NCI-H187 (cell line): ENCODE measurements at places on chromosomes 6 and 20.

GRCh38 chr20:48387675-48388074, 440.1 kb downstream of the PREX1 start:
- DNase-seq = no peak

GRCh38 chr6:144195671-144196270, 45.5 kb downstream of the STX11 start:
- DNase-seq = no peak

- DNase-seq = no peak
Observed at GRCh38 chr6:148271711-148272439, 70.8 kb upstream of the SASH1 start.

GRCh38 chr20:428658-429200, 20.6 kb downstream of the RBCK1 start:
- no peak for DNase-seq

GRCh38 chr6:129866256-129866655, 5.1 kb upstream of the TMEM244 start:
- DNase-seq = no peak

DNA sequence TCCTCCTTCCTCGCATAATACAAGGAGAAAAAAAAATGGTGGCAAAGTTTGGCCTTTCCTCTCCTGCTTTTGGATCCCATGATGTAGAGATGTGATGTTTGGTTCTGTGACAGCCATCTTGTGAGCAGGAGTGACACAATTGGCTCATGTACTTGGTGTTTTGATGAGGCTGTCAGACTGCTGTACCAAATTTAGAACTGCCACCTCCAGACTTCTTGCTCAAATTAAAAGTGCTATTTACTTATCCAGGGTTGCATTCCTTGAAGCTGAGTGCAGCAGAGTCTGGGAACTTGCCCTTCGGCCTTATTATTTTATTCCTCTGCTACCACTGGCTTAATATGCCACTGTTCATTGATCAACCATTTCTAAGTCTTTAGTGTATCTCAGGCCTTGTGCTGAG, 21.9 kb downstream of the BCAS1 start:
- DNase-seq = no peak

GRCh38 chr6:156767603-156768467, 9.3 kb upstream of the ARID1B start:
- no peak for DNase-seq

- DNase-seq = no peak
Observed at GRCh38 chr6:156396791-156397418, 380.3 kb upstream of the ARID1B start.

- DNase-seq = peak; percentile 3
Observed at GRCh38 chr6:38671885-38672467, 31.0 kb downstream of the GLO1 start.

GRCh38 chr20:50023116-50023805, 40.5 kb downstream of the SNAI1 start:
- no peak for DNase-seq

GRCh38 chr6:13049666-13050254, 278.6 kb downstream of the TBC1D7 start:
- no peak for DNase-seq

DNA sequence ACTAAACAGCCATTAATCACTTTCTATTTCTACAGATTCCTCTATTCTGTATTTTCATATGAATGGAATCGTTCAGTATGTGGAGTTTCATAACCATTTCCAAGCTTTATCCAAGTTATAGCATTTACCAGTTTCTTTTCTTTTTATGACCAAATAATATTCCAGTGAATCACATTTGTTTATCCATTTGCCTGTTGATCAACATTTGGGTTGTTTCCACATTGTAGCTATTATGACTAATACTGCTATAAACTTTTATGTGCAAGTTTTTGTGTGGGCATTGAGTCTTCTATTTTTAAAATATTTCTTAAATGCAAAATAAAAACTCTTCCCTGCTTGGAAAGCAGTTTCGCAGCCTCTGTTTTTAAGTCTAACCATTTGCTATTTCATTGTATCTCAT, 336.4 kb upstream of the OPRM1 start:
- no peak for DNase-seq

- DNase-seq = no peak
Observed at GRCh38 chr6:51495096-51495495, 592.3 kb downstream of the PKHD1 start.

DNA sequence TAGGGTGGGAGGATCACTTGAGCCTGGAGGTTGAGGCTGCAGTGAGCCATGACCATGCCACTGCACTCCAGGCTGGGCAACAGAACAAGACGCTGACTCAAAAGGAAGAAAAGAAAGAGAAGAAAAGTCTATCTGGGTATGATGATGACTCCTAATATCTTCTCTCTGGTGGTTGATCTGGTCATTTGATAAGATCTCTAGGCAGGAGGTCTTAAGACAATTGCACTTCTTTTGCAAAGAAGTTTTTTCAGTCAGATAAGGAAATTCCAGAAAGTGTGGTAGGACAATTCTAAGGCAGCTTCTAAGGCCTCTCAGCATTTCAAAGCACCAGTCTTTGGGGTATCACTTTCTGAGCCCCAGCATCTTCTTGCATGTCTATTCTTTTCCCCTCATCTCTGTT, 7.7 kb upstream of the AIF1 start:
- DNase-seq = no peak

DNA sequence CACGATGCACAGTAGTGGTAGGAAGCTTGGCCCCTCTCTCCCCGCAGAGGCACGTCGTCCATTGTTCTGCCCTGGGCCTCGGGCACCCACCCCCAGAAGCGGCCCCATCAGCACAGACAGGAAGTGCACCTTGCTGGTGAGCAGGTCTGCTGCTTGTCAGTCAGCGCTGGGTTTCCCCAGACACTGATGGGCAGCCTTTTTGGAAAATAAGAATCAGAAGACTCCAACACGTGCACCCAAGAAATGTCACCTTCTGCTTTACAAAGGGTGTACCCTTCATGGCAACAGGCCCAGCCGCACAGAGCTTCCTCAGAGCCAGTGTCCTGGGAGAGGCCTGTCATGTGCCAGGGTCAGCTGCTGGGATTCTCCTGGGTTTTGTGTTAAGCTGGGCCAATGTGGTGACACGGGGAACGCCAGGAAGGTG, 34.7 kb upstream of the IRF4 start:
- no peak for DNase-seq

DNA sequence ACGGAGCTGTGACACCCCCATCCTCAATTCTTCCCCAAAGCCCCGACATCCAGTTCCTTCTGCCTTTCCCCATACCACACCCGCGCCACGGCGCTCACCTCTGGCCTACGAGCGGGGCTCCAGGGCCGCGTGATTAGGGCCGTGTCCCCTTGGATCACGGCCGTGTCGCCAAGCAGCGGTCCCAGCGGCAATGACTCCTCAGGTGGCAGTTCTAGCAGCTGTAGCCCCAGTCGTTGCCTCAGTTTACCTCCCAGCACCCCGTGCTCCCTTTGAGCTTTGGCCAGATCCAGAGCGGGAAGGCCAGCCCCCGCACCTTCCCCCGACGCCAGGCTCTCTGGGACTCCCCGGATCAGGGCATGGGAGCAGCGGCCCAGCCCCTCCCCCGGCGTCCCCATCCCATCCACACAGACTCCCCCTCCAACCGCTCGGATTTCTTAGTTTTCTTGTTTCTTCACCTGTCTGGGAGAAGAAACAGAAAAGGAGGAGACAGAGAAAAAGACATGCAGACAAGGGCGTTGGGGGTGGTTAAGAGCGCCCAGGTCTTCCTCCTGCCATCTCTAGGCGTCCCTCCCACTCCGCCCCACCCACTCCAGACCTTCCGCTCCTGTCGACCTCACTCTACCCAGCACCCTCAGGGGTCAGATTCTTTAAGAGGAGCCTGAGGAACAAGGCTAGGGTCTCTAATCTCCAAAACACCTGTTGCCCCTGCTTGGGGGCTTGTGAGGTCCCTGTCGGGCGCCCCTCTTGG, at the start of gene DDAH2:
TSS of gene DDAH2 (minus strand) at position 533 of the 748 bp plus-strand sequence. CDS start at position 395, 138 bp downstream.
- no peak for DNase-seq

GRCh38 chr6:37741757-37742400, 44.2 kb upstream of the MDGA1 start:
- no peak for DNase-seq

DNA sequence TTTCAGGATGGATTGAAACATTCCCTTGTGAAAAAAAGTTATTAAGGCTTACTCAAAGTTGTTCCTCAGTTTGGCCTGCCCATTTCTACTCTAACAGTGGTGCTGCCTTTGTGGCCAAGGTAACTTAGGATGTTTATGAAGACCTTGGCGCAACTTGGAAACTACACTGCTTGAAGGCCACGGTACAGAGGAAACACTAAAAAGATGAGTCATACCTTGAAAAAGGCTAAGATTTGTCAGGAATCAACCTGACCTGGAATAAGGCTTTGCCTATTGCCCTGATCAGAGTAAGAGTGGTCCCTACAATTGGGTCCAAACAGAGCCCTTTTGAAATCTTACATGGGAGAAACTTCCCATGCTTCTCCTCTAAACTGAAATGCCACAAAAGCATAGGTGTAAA, 119.9 kb upstream of the MOCS1 start:
- DNase-seq = no peak

- no peak for DNase-seq
Observed at GRCh38 chr6:22362361-22362760, 65.5 kb upstream of the PRL start.

DNA sequence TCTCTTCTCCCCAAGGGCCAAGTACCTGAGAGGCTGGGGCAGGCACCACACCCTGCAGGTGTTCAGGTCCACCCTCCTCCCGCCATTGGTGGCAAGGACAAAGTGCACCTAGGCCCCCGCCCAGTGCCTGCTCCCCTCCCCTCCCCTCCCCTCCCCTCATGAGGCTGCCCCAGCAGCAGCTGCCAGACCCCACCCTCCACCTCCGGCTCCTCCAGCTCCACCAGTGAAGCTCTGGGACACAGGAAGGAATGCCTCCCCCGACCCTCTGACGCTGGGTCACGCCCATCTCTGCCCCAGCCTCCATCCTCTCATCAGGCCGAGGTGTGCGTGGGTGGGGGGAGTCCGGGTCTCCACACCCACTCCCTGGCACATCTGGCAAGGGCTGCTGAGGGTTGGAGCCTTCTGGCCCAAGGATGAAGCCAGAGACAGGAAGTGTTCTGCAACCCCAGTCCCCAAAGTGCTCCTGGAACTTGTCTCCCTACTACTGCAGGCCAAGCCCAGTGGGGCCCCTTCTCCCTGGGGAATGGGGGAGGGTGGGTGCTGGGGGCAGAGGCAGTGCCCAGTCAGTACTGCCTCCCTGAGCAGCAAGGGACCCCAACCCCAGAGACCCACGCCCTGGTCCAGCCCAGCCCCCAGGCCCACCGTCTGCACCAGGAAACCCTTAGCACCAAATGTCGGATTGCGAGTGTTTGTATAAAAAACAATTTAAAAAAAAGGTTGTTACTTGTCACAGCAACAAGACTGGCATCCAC, 1.6 kb upstream of the UCKL1 start:
- DNase-seq = peak; percentile 78

DNA sequence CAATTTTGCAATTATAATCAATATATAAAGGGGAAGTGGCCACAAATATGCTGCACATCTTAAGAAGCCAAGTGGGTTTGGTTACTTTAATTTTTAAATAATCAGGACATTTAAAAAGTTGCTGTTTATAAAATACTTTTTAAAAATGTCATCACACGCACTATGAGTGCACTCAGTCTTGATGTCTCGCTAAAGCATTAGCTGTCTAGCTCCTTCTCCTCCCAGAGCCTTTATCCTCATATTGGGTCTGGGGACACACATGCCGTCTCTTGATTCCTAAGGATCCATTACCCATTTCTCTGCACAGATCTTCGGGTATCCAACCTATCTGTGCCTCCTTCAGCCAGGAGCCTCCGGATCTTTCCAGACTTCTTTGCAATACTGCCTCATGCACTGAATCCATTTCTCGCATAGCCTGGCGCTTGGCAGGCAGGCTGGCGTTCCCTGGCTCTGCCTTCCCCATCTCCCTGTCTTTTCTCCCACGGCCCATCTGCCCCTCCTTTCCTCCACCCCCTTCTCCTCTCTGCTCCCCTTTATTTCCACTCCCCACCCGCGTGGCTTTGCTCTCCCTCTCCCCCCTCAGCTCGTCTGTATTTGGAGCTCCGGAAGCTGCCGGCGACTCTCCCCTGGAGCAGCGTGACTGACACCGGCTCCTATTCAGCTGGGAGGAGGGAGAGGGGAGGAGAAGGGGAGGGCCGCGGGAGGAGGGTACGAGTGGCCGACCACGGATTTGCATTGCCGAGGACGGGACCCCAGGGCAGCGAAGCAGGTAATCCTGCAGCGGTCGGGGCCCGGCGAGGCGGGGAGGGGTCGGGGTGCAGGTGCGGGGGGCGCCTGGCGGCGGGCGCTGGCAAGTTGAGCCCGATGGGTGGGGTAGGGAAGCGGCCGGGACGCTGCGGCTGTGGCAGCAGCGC, at the start of gene CAP2:
TSS of gene CAP2 (plus strand) at position 618 of the 914 bp plus-strand sequence. CDS start 27,961 bp downstream, outside the sequence.
- peak; percentile 38 for DNase-seq

DNA sequence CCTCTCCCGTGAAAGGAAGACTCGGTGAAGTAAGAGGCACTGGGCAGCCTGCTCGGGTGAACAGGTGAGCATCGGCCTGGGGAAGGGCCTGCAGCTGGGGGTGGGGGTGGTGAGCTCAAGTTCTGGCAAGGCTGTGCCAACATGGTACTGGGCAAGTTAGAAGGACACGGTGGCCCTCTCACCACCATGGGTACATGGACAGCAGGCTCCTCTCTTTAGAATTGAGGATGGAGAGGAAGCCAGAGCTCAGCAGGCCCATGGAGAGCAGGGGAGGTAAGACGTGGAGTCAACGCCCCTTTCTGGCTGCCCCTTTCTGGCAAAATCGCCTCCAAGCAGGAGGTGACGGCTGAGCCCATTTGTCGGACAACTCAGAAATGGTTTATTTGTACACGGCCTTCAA, 135.6 kb downstream of the ANKRD60 start:
- no peak for DNase-seq

DNA sequence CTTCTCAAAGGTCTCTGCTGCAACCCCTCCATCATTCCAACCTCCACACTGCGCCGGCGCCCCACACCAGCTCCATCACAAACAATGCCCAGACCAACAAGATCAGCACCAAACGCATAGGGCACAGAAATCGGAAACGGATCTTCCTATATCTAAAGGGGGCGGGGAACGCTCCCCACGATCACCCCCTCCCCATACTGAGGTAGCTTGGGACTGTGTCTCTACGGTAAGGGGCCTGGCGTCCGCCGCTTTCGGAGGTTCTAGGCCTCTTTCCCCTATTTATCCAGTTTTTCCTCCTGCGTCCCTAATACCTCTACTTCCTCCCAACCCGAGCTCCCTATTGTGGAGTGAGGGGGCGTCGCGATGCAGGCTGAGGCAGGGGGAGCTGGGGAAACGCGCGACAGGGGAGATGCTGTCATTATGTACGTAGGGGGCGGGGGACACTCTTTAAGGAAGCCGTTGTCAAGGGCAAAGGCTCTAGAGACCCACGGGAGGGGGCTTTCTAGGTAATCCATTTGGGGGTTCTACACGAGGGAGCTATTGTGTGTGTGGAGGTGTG, 909 bp downstream of the DNAAF9 start:
- no peak for DNase-seq

DNA sequence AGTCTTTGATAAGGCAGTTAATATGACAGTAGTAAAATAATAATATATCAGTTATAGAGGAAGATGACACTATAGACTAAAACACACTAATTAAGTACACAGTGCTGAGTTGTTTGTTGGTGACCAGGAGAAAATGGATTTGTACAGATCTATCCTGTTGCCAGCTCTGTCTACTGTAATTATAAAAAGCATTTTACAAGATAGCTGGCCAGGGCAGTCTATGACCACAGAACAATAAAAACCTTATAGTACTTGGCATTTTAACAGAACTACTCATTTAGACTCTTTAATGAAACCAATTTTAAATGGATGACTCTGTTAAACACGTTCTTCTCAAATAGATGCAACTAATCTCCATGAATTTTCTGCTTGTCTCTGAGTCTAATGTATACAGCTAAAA, 367.5 kb downstream of the BTBD9 start:
- DNase-seq = no peak

GRCh38 chr20:17453592-17453991, 77.6 kb downstream of the BFSP1 start:
- no peak for DNase-seq
